ENCODE measurements at places on chromosomes 1 and 21.

- peak; percentile 88 for DNase-seq
Observed at GRCh38 chr1:26677306-26678115, 18.3 kb upstream of the ARID1A start.

DNA sequence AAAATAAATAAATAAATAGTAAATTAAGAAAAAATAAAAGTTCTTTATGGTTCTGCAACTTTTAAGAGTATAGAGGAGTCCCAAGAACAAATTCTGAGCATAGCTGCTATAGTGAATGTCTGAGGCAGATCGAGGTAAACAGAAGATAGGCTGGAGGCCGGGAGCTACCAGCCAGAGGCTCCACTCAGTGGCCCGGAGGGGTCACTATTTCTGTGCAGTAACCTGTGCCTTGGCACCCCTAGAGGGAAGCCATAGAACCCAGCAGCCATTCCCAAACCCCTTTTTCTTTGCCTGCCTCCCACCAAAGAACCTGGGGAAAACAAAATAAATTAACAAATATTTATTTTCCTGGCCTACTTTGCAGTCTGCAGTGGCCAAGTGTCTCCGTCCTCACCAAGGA is 38.4 kb upstream of the HEATR1 start:
- DNase-seq, result no peak

DNA sequence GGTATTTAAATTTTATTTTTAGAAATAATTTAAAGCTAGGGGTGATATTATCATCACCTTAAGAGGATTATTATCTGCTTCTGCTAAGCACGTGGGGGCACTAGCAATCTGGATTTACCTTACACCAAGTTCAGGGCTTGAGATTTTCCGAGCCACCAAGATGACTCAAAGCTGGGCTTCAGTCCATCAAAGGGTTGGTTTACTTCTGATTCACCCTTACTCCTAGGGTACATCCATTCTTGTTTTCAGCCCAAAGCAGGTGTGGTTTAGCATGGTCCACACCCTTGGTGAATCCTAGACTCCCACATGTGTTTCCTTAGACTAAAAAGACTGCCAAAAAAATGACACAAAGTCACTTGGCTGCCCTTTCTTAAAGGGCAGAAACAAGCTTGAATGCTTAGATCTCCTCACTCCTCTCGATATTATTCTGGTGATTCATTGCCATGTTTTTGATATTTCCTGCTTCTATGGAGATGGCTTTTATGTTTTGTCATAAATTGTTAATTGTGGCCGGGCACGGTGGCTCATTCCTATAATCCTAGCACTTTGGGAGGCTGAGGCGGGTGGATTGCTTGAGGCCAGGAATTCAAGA is 9.8 kb upstream of the PRSS38 start:
- DNase-seq, result no peak

DNA sequence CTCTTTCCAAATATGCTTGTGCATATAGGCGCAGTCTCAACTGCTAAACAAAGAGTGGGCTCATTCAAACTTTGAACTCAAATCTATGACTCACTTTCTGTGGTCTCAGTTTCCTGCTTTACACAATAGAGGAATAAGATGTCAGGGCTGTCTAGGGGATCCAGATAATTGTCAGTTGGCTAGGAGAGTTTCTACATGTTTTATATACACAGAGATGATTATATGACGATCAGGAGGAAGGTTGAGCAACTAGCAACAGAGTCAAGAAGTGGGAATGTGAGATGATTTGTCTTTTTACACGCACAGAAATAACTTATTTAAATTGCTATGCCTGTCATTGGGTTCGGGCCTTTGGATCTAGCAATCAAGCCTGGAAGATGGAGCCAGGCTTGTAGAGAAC is 299.4 kb upstream of the LYPLAL1 start:
- no peak for DNase-seq

- no peak for DNase-seq
Observed at GRCh38 chr1:214102907-214103306, 115.1 kb downstream of the PROX1 start.

DNA sequence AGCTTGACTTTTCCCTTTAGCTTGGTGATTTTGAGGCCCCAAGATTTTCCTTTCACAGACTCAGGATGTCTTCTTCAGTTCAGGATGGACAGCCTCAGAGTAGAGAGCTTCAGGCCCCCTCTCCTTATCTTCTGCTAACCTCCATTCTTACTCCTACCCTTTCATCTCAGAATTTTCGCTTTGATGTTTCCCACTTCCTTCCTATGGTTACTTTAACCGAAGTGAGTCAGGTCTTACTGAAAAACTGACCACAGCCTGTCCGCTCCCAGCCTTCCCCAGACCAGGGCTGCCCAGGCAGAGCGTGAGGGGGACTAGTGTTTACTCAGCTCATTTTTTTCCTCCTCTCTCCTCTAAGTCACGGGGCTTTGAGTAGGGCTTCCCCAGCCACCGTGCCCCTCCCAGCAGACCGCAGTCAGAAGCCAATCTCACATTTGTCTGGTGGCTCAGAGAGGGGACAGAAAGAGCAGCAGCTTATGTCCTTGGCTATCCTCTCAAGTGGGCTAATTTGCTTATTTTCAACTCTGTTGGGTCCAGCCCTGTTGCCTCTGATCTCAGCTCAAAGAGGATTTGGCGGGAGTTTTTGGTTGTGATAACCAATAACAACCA is 4.2 kb upstream of the IL19 start:
- no peak for DNase-seq

GRCh38 chr1:184826001-184826400 is 71.3 kb upstream of the EDEM3 start:
- DNase-seq, result no peak

- DNase-seq, result no peak
Observed at GRCh38 chr1:2052054-2052679, 2.0 kb downstream of the PRKCZ start.

DNA sequence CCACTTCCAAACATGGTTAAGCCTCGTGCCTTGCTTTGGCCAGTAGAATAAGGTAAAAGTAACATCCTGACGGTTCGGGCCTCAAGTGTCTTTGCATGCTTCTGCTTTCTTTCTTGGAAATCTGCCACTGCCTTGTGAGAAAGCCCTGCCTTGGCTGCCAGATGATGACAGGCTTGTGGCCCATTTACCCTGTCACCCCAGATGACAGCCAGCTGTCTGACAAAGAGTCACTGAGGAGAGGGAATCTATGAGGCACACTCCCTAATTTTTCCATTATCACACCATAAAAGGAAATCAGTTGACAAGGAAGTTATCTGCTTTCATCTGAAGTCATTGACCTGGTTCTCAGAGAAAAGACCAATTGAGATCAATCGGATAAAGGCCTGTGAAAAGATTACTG is 199.8 kb downstream of the USH2A start:
- DNase-seq, result no peak

- no peak for DNase-seq
Observed at GRCh38 chr1:4177425-4178150, 277.5 kb upstream of the C1orf174 start.

DNA sequence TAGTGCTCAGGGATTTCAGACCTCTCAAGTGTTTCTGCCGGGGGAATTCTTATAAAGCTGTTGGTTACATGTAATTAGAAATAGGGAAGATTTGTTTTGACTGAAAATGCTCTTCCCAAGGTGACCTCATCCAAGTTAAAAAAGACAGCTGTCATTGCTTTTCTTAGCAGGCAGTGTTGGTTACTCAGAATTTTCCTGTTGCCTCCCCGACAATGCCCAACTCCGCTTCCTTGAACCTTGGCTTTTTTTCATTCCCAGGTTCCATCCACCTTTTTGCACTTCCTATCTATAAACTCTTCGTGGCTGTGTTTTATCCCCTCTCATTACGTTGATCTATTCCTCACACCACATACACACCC is 825 bp upstream of the DPH5 start:
- DNase-seq, result no peak

DNA sequence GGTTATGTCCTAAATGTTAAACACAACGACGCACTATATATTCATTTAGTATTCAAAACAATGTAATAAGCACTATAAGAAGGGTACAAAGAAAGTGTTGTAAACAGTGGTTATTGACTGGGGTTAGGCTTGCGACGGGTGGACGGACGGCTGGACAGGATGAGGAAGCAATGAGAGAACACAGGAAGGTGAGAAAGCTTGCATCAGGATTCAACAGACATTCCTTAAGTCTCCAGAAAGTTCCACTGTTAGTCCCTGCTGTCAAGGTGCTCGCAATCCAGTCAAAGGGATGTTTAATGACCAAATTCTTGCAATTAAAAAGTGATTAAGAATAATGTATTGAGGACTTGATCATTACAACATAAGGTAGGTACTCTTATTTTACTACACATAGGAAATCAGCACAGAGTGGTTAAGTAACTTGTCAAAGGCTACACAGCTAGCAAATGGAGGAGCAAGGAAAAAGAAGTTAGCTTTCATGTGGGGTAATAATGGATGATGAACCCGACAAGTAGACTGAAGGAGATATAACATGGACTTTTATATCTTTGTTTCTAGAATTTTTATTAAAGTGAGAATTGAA is 994 bp upstream of the ACBD6 start:
- DNase-seq, result no peak

GRCh38 chr21:37259426-37259825 is 7.7 kb downstream of the VPS26C start:
- DNase-seq, result no peak

- DNase-seq, result no peak
Observed at GRCh38 chr1:81848880-81849682, 48.3 kb downstream of the ADGRL2 start.

- DNase-seq, result no peak
Observed at GRCh38 chr21:20592463-20592862, 405.7 kb upstream of the NCAM2 start.

DNA sequence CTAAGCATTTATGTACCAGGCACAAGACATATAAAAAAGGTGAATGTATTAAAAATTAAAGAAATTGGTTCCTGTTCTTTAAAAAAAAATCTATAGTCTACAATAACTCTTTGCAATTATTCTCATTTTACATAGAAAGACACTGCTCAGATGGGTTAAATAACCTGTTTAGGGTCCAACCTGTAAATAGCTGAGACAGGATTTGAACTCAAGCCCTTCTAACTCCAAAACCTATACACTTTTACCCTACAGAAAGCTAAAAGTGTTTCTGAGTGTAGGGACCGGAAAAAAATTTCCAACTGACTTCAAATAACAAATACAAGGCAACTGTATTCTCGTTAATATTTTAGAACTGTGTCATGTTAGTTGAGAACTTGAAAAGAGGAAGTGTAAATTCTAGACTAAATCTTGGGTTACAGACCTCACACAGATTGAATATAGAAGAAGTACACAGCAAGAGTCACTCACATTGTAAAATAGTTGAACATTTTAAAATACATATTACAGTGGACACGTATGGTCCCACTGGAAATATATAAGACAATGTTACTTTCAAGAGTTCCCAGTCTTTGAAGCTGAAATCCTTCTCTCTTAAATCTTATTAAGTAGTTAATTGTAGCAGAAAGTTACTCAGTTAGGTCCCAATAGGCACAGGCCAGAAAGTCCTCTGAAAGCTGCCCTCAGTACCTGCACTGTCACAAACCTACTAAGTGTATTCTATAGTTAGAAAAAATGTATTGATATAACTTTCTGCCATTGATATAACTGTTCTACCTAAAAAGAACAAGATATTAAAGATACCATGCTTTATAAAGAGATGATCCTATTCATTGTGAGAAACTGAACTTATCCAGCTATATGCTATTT is 7.3 kb downstream of the EDEM3 start:
- DNase-seq, result no peak

DNA sequence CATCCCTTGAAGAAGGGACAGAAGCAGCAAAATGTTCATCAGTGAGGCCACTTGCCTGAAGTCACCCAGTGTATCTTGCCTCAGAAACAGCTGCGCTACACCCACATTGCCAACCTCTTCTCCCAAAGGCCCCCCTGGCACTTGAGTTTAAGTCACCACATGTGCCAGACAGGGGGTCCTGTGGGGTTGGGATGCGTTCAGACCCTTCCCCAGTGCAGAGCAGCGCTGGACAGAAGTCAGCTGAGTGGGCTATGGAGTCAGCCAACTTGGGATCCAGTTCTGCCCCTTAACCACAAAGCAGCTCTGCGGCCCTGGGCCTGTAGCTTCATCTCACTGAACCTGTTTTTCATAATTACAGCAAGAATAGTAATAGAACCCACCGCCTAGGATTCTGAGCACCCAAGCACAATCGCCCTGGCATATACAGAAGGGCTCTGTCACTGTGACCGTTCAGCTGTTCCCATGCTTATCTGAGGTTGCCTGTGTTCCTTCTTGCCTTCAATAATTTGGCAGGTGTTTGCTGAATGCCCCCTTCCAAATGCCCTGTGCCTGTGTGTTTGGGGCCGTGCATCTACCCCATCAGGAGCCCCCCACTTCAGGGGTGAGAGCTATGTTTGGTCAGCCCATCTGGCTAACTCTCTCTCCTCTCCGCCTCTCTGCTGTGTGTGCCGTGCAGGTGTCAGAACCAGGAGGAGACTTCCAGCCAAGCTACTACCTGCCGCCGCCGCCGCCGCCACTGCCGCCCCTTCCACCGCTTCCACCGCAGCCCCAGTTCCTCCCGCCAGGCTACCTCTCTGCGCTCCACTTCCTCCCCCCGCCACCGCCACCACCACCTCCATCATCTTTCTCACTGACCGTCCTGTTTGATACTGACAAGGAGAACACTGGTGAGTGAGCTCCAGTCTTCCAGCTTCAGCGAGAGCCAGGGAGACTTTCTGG is 5.0 kb downstream of the DMRTB1 start:
- DNase-seq, result no peak

GRCh38 chr1:163657719-163658118 is 336.0 kb downstream of the NUF2 start:
- DNase-seq, result no peak

DNA sequence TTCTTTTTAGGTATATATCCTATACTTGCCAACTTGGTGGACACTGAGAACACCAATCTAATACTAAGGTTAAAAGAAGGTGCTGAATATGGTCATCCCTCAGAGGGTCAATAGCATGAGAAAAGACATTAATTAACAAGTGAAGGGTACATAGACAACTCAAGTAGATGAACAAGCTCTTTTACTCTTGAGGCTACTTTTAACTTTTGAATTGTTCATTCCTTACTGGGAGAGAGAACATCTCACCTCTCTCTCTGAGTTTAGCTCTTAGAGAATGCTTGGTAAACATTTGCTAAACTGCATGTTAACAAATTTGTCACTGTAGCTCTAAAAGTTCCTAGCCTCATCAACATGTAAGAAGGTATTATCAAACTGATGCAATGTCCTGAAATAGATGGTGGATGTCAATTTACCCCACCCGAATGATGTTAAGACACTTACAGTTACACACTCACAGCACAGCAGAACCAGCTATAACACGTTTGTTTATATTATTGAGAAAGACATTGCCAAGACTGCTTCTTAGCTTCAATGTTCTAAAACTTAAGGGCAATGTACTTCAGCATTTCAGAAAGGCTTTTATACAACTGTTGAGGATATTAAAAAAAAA is 35.9 kb downstream of the HEATR1 start:
- DNase-seq, result no peak

GRCh38 chr21:44763451-44764318 is 37.9 kb downstream of the UBE2G2 start:
- no peak for DNase-seq

- DNase-seq, result no peak
Observed at GRCh38 chr1:89890085-89890752, 69.4 kb downstream of the LRRC8D start.

GRCh38 chr1:4734791-4735190 is 80.4 kb downstream of the AJAP1 start:
- DNase-seq, result no peak

- DNase-seq, result no peak
Observed at GRCh38 chr1:64472805-64473204, 2.9 kb downstream of the CACHD1 start.

- DNase-seq, result no peak
Observed at GRCh38 chr1:180566026-180566425, 7.3 kb downstream of the OVAAL start.
